ENCODE measurements at places on chromosomes 3 and 15.

DNA sequence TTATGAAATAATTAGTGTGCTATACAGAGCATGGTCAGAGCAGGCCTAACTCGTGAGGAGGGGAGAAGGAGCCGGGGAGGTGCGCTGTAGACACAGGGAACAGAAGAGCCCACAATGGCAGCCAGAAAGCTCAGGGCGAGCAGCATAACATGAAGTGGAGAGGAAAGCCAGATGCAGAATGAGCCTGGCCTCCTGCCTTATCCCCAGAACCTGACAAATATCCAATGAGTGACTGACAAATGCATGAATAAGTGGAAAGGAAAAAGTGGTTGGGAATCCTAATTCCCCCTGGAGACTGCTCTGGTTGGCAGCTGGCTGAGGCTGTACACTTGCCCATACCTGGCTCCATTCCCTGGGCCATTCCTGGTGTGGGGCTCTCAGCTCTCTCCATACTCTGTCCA is 9.2 kb upstream of the MST1R start:
- DNase-seq, result no peak

- no peak for DNase-seq
These were observed 103.7 kb upstream of the AADACL2 start for GRCh38 chr3:151630035-151630434.

GRCh38 chr3:43194490-43195114 is 88.7 kb upstream of the POMGNT2 start:
- peak; percentile 24 for DNase-seq

- no peak for DNase-seq
These were observed 11.4 kb downstream of the TRA2B start for GRCh38 chr3:185926445-185926844.

- DNase-seq, result no peak
These were observed 364.5 kb upstream of the EPHA3 start for GRCh38 chr3:88742674-88743507.

DNA sequence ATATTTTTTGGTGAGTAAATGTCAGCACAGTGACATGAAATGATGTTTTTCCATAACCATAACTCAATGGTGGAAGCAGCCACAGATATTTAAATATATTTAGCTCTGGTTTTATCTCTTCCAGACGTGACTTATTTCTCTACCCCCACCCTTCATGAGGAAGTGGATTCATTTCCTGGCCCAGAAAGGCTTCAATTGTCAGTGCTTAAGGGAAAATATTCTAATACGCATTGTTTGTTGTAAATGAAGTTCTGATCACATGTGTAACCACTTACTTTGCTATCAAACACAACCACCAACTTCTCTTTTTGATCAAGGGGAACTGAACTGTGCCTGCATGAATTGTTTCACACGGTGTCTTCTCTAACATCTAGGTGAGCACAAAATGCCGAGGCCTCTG is 14.0 kb downstream of the CLDN16 start:
- no peak for DNase-seq

DNA sequence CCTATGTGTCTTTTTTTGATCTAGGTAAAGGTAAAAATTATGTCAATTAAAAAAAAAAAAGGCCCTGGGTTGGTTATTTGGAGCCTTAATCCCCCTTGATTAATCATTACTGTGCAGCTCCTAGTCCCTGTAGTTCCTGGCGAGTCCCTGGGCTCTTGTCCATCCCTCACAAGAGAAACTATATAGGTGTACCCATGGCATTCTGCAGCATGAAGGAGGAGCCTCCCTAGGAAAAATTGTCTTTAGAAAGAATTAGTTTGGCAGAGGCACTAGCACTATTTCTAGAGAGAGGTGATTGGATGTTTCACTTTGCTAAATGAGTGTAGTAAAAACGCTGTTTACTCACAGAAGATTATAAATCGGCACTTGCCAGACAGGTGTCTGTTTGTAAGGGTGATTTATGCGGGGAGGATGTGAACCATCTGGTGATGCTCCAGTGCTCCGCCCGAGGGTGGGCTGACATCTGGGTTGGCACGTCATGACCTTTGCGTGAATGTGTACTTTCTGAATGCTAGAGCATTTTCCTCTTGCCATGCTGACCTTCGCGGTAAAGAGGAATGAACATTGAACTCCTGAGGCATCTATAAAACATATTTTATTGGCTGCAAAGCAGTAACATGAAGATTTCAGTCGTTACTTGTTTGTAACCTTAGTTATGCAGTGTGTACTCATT is 12.6 kb downstream of the PLCL2 start:
- no peak for DNase-seq

- DNase-seq, result peak; percentile 24
These were observed 5.8 kb upstream of the TOPAZ1 start for GRCh38 chr3:44235604-44236484.

- peak; percentile 25 for DNase-seq
These were observed 7.8 kb downstream of the EIF1B start for GRCh38 chr3:40317061-40317855.

DNA sequence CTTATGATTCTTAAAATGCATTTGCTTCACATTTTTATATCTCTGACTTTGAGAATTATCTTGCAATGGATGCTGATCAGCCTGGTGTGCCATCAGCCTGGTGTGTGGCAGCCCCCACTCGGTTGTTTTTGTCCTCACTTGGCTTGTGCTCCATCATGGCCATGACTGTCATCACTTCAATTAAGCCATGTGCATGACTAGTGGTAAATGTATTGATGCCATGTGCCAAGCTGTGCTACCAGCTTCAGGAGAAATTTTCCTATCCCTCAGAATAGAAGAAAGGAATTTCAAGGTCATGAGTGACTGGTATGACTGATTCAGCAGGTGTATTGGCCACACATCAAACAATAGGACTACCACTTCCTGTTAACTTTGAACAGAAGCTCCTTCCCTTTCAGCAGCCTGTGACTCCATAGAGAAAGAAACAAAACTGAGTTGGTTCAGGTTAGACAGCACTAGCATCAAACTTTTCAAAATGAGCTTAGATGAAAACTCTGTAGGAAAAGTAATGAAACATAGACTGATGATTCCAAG is 251.7 kb downstream of the GRM7 start:
- DNase-seq, result no peak

- no peak for DNase-seq
These were observed 37.1 kb upstream of the RGMA start for GRCh38 chr15:93126148-93126547.

- no peak for DNase-seq
These were observed 634.5 kb upstream of the TGFBR2 start for GRCh38 chr3:29971895-29972294.

GRCh38 chr15:44541282-44541958 is 4.5 kb downstream of the EIF3J start:
- DNase-seq, result no peak

Data from T-helper 1 cell (primary cell).